ENCODE measurements at places on chromosomes 6 and 20. TPM values are rescaled to one million over a fixed set of nuclear protein-coding genes. Genes with fewer than 3 reads are reported as not detected.

Gene RAET1L
- total RNA-seq = not detected

Gene OR2J3
- not detected for total RNA-seq

Gene TAB2
- 124 TPM for total RNA-seq

Gene KCNS1
- not detected for total RNA-seq

All from mucosa of descending colon (tissue), 3 donors.